ENCODE measurements at places on chromosomes 11 and 22. TPM values are rescaled to one million over a fixed set of nuclear protein-coding genes. Genes with fewer than 3 reads are reported as not detected.
A peak's percentile ranks its signal among the peaks of the same experiment; 100 is the strongest.

- no peaks in the 10 kb centered on the region for H3K27me3 ChIP-seq
- H3K36me3 ChIP-seq = peaks cover 17% of the 10 kb centered on the region
- H3K4me1 ChIP-seq = no peaks in the 10 kb centered on the region
- H3K4me3 ChIP-seq = no peak overlapping the region
- DNase-seq = no peak
Observed at GRCh38 chr11:34819740-34820482, 96.3 kb downstream of the APIP start.

GRCh38 chr22:28761449-28761755 is 11.1 kb upstream of the CCDC117 start:
- DNase-seq = no peak
- no peak overlapping the region for H3K4me3 ChIP-seq
- H3K4me1 ChIP-seq = peaks cover 9% of the 10 kb centered on the region

DNA sequence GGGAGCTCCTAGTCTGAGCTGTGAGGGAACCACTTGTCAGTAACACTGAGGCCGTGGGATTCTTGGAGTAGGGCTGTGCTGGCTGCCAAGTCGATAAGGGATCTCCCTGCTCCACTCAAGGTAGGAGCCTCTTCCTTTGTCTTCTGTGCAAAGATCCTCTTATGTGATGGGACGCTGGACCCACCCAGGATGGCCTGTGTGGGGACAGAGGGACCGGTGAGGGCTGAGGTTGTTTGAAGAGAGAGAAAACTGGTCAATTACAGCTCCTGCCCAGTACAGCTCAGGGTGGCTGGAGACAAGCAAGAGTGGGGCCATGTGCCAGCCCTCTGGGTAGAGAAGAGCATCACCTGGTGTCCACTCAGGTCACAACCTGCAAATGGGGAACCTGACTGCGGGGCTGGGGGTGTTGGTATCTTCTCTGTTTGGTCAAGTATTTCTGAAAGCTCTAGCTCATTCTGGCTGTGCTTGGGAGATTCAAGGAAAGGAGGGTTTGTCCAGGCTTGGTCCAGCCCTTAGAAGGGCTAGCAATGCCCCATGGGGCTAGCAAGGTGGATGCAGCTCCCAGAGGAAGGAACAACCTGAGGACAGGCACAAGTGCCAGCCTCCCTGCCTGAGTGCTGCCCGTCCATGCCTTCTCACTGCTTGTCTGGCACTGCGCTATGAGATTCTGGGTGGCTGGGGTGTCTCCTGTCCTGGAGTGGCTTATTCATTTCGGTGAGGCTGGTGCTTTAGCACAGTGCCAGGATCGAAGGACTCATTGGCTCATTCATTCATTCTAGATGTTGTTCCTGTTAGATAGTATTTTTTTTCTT is 27.6 kb upstream of the BAIAP2L2 start:
- H3K36me3 ChIP-seq = peaks cover 15% of the 10 kb centered on the region
- peaks cover 6% of the 10 kb centered on the region for H3K4me1 ChIP-seq
- H3K4me3 ChIP-seq = no peak overlapping the region
- H3K27ac ChIP-seq = no peak overlapping the region
- H3K27me3 ChIP-seq = peaks cover 2% of the 10 kb centered on the region
- no peak for DNase-seq

- H3K4me1 ChIP-seq = peaks cover 2% of the 10 kb centered on the region
- no peak overlapping the region for H3K4me3 ChIP-seq
- no peak for DNase-seq
- no peaks in the 10 kb centered on the region for H3K27me3 ChIP-seq
- H3K36me3 ChIP-seq = no peaks in the 10 kb centered on the region
- H3K27ac ChIP-seq = no peak overlapping the region
Observed at GRCh38 chr22:27878541-27878940, 40.5 kb downstream of the PITPNB start.

DNA sequence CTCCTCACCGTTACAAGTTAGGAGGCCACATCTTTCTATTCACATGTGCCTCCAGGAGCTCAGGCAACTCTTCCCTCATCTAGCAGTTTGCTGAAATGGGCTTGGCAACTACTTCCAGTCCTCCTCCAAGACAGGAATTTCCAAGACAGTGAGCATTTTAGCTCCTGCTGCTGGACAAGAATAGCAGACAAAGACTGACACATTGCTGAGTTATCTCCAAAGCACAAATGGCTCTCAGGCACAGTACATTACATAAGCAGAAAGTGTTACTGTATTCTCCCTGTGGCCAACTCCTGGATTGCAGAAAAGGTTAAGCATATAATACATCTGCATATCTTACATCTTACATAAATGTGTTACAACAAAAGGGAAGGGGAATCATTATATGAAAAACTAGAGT is 83.2 kb upstream of the POU2AF2 start:
- H3K36me3 ChIP-seq = no peaks in the 10 kb centered on the region
- H3K27me3 ChIP-seq = no peaks in the 10 kb centered on the region
- no peaks in the 10 kb centered on the region for H3K4me1 ChIP-seq
- no peak overlapping the region for H3K4me3 ChIP-seq
- H3K27ac ChIP-seq = no peak overlapping the region

GRCh38 chr11:63623513-63624140 is 9.4 kb upstream of the PLAAT3 start:
- no peak overlapping the region for H3K27ac ChIP-seq
- no peak for DNase-seq
- H3K4me1 ChIP-seq = no peaks in the 10 kb centered on the region
- peaks cover 2% of the 10 kb centered on the region for H3K27me3 ChIP-seq
- no peaks in the 10 kb centered on the region for H3K36me3 ChIP-seq

- peaks cover 9% of the 10 kb centered on the region for H3K4me1 ChIP-seq
- DNase-seq = no peak
- H3K36me3 ChIP-seq = no peaks in the 10 kb centered on the region
- no peaks in the 10 kb centered on the region for H3K27me3 ChIP-seq
- no peak overlapping the region for H3K27ac ChIP-seq
- H3K4me3 ChIP-seq = no peak overlapping the region
Observed at GRCh38 chr11:96033095-96033494, 109.2 kb upstream of the MTMR2 start.

DNA sequence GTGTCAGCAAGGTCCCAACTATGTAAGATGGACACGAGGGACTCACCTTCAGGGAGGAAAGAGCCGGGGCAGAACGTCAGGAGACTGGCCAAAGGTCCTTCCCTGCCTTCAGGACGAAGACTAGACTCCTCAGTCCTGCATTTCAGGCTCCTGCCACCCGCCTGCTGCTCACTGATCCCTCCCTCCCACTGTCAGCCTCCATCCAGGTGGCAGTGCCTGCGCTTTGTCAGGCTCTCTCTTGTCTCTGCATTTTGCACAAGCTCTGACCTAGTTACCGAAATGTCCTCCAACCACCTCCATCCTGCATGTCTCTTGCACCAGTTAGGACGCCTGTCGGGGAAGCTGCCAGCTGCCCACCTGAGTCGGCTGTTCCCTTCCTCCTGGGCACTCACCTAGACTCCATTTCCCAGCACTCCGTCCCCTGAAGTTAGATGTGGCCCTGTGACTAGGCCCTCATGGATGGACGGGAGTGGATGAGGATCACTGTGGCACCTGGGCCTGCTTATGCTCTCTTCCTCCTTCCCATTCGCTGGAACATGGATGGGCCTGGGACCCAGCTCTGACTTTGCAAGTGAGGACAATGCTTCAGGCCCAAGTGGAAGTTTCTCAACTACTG is 8.0 kb downstream of the B3GNT6 start:
- DNase-seq = no peak
- peaks cover 9% of the 10 kb centered on the region for H3K36me3 ChIP-seq
- H3K4me3 ChIP-seq = no peak overlapping the region
- no peak overlapping the region for H3K27ac ChIP-seq

DNA sequence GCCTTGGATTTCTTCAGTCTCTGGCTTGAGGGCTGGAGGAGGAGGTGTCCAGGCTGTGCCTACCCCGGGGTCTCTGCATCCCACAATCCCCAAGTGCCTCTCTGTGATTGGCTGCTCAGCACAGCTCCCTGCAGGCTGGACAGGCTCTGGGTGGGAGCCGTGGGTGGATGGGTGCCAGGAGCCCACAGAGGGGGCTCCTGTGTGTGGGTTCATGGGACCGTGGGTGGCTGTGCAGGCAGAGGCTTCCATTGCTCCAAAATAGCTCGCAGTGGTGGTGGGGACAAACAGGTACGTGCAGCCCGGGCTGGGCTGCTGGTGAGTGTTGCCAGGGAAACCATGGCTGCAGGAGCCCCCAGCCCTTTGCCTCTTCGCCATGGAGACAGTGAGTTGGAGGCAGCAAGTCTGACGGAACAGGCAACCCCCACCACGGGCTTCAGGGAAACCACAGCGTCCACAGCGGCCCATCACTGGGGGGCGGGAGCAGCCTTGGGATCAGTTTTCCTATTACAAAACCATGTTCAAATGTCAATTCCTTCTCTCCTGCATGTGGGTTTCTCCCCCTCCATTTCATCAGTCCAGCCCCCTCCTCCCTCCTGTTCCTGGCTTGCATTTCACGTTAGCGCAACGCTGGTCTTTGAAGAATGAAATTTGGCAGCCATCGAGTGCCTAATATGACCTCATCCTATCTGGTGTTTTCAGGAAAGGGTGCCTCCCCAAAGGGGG is 155.2 kb downstream of the TRIM29 start:
- H3K4me1 ChIP-seq = peaks cover 3% of the 10 kb centered on the region
- H3K27ac ChIP-seq = no peak overlapping the region
- no peak overlapping the region for H3K4me3 ChIP-seq
- DNase-seq = no peak

DNA sequence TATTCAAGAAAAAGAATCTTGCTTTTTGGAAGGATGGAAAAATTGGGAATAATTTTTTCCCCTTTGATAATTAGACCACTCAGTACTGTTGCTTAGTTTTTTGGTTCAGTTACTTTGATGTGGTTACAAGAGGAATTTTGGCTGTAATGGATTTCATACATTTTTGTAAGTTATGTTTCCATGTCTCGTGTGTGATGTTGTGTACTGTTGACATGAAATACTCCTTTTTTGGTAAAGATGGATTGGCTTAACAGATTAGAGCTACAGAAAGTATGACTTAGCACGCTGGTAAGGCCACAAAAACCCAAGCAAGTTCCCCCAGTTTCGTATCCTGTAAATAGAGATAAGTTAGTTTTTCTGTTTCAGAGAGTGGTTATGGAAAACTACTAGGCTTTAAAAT is 11.9 kb downstream of the TBCEL start:
- H3K4me3 ChIP-seq = no peak overlapping the region
- no peak overlapping the region for H3K27ac ChIP-seq
- peaks cover 43% of the 10 kb centered on the region for H3K4me1 ChIP-seq
- H3K27me3 ChIP-seq = peaks cover 2% of the 10 kb centered on the region
- no peaks in the 10 kb centered on the region for H3K36me3 ChIP-seq

DNA sequence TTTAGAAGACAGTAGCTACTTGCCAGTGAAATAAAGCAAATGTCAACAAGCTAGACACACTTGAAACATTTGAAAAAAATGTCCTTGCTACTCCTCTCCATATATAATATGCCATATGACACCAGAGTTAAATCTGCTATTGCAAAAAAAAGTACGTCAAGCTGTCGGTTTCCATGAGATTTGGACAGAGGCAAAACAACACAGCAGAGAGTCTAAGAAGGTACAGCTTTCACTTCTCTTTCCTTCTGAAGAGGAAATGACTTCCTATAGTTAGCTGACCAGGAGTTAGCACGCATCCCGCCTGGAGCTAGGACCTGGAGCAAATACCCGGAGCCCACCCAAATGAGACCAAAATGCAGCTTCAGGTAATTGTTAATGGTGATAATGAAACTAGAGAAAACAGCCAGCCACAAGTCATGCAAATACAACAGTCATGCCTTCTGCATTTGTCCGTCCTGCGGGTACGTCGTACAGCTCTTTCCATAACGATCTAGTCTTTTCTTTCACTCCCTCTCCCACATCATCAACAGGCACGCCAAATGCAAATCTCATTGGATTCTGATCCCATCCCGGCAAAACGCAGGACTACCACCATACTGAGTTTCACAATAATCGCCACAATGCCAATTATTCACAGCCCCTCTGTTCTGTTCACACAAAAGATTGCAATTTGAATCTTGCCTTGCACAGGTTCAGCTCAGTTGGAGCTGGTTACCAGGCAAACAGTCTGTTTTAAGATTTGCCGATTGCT is 395.0 kb upstream of the CCDC90B start:
- H3K4me3 ChIP-seq = no peak overlapping the region
- peaks cover 2% of the 10 kb centered on the region for H3K4me1 ChIP-seq
- no peaks in the 10 kb centered on the region for H3K36me3 ChIP-seq
- DNase-seq = no peak
- no peak overlapping the region for H3K27ac ChIP-seq

GRCh38 chr22:35656284-35656752 is 8.1 kb downstream of the APOL6 start:
- H3K36me3 ChIP-seq = peaks cover 8% of the 10 kb centered on the region
- H3K27ac ChIP-seq = no peak overlapping the region
- H3K27me3 ChIP-seq = no peaks in the 10 kb centered on the region
- no peaks in the 10 kb centered on the region for H3K4me1 ChIP-seq
- DNase-seq = no peak

DNA sequence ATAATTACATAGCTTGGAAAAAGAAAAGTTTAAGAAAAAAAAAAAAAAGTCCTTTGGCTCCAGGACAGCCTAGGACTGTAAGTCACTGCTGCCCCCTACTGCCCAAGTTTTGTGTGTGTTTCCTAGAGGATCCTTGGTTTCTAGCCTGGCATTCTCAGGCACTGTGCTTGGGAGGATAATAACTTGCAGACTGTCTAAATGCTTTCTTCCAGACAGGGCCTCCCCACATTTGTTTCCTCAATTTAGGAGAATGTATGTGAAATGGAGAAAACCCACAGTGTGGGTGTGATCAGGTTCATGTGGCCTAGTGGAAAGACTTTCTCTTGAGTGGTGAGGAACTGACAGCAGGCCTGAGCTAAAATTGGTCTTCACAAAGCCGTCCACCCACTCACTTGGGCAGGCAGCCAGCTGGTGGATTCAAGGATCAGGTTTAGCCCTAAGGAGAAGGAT is 191.0 kb downstream of the NAV2 start:
- no peaks in the 10 kb centered on the region for H3K27me3 ChIP-seq
- no peaks in the 10 kb centered on the region for H3K4me1 ChIP-seq
- no peaks in the 10 kb centered on the region for H3K36me3 ChIP-seq
- H3K27ac ChIP-seq = no peak overlapping the region
- peak; percentile 85 for DNase-seq

GRCh38 chr11:9385327-9385899 is 961 bp downstream of the IPO7 start:
- peak overlapping the region; percentile 96 for H3K4me3 ChIP-seq
- no peaks in the 10 kb centered on the region for H3K36me3 ChIP-seq
- no peak for DNase-seq
- no peaks in the 10 kb centered on the region for H3K27me3 ChIP-seq
- peak overlapping the region; percentile 84 for H3K27ac ChIP-seq
- peaks cover 17% of the 10 kb centered on the region for H3K4me1 ChIP-seq

GRCh38 chr22:17105143-17106129 is 15.7 kb downstream of the TMEM121B start:
- peaks cover 11% of the 10 kb centered on the region for H3K27me3 ChIP-seq
- peaks cover 5% of the 10 kb centered on the region for H3K4me1 ChIP-seq
- no peak overlapping the region for H3K27ac ChIP-seq
- no peak for DNase-seq
- peaks cover 59% of the 10 kb centered on the region for H3K36me3 ChIP-seq

SMCO4 gene
- 23.7 TPM for total RNA-seq

HTATIP2 gene
- 18.1 TPM for total RNA-seq

KRTAP5-10 gene
- total RNA-seq = 0.23 TPM

RFPL3 gene
- total RNA-seq = not detected

ARHGAP32 gene
- total RNA-seq = 14.5 TPM

USP2 gene
- 1.5 TPM for total RNA-seq

HEPN1 gene
- total RNA-seq = not detected
